Left renal pelvis (tissue), 4 donors: ENCODE measurements at places on chromosomes 11 and 22.

DNA sequence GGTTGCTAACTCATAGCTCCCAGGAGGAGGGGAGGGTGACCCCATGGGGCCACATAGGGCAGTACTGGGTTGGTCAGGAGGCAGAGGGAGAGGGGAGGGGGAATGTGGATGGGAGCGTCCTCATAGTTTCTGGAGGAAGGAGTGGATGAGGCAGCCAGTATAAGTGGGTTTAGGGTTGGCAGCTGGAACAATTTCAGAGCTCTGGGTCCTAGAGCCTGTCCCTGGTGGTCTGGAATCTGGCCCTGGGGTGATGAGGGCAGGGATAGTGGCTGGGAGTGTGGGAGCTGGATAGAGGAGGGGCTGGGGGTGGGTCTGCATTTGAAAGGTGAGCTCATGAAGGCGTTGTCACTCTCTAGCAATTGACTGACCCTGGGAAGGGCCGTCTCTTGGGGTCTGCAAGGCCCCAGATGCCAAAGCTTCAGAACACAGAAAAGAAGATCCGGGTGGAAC lies 5.3 kb upstream of the MRGPRG start:
- DNase-seq = no peak

GRCh38 chr11:30960387-30960992 lies 374.3 kb upstream of the MPPED2 start:
- DNase-seq = peak; percentile 3

GRCh38 chr22:29879753-29880152 lies 3.2 kb upstream of the MTMR3 start:
- DNase-seq = no peak

GRCh38 chr11:45663486-45664375 lies 1.7 kb downstream of the CHST1 start:
- DNase-seq = no peak

GRCh38 chr11:88179971-88180629 lies 4.9 kb upstream of the RAB38 start:
- DNase-seq = no peak

- DNase-seq = no peak
Measured at GRCh38 chr11:111977146-111978027, 40.2 kb downstream of the DIXDC1 start.

DNA sequence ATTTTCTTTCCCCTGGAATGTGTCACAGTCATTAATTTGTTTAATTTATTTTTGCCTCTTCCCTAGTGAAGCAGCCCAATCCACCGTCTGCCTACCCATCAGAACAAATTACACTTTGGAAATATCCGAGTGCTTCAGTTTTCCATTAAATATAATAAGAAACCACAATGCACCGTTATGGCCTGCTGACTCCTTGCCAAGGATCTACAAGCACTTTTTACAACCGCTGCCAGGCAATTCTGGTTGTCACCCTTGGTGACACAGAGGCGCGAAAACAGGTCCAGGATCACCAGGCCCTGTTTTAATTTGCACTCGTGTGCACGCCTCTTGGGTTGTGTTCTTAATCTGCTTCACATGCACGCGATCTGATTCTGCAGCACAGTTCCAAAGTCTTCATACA lies 43.9 kb downstream of the KIRREL3 start:
- DNase-seq = no peak

GRCh38 chr11:90423378-90423777 lies 200.5 kb upstream of the CHORDC1 start:
- DNase-seq = no peak
